ENCODE measurements at places on chromosomes 3 and 15.

- DNase-seq = peak; percentile 45
Observed at GRCh38 chr15:79897701-79898113, 893 bp upstream of the MTHFS start.

GRCh38 chr3:61847784-61848462, 286.6 kb downstream of the PTPRG start:
- no peak for DNase-seq

- no peak for DNase-seq
Observed at GRCh38 chr15:60912984-60913697, 316.0 kb downstream of the RORA start.

- no peak for DNase-seq
Observed at GRCh38 chr15:35481992-35482391, 64.0 kb downstream of the DPH6 start.

DNA sequence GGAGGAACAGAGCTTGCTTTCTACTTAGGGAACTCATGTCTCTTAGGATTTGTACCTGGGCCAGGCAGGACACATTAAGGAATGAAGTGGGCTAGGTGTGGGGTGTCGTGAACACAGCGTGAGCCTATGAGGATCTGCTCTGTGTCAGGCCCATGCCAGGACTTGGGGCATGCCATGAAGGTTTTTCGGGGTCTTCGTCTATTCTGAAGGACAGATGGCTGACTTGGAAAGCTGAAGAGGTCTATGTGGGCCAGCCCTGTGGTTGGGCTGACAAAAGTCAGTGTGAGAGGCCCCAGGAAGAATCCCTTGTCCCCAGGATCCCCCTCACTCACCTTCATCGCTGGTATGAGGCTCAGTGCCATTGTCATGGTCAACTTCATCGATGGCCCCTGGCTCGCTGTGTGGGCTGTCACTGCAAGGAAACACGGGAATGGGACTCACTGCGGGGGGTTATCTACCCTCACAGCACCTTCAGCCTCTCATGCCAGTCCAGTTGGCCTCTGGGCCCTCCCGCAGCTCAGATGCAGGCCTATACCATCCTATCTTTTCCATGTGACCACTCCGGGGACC, 46.8 kb upstream of the RAD18 start:
- DNase-seq = no peak

DNA sequence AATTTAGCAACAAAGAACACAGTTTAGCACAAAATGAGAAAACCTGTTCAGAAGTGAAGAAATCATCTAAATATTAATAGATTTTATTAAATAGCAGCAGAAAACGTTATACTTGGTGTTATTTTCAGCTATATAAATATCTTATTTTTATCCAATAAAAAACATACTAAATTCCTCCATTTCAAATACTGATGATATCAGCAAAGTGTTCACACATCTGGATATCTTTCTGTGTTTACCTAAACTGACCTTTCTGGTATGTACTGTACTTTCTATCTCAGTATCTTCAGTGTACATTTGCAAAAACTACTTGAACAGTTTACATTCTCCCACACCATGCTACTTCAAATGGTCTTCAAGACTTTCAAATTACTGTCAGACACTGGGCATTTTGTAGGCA, 179.9 kb downstream of the ZBTB20 start:
- no peak for DNase-seq

All from NCI-H2171 treated with DMSO at 0.1 percent for 48 hours (cell line).